ENCODE measurements at places on chromosomes 11 and 22.

DNA sequence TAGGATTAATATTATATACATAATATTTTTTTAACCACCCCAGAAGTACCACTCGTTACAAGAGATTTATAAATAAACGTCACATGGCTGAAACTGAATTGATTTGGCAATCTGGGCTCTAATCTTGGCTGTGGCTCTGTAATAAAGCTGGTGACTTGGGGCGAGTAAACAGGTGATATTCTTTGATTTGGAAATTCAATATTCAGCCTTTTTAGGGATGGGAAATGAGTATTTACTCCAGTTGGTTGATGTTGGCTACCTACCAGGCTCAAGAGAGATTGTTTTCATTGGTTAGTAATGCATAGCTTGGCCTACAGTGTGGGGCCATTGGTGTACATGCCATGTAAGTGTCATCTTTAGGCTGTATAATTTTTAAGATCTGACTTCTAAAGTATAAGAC lies 117.7 kb upstream of the SORL1-AS1 start:
- no peak for DNase-seq

- no peak for DNase-seq
Measured at GRCh38 chr22:31840585-31840984, 86.8 kb downstream of the DEPDC5 start.

DNA sequence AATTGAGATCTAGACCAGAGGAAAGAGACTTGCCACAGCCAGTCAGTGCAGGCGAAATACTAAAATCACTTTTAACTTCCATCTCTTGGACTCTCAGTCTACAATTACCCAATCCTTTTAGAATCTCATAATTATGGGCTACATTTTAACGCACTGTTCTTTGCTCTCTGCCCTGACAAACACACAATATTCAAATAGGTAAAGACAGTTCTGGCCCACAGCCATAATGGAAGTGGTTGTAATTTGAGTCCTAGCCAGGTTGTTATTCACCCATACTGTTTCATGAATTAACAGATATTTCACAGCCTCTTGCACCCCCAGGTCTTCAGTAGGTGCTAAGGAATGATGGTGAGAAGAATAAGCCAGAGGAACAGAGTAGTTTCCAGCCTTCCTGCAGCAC lies 830 bp downstream of the C11orf97 start:
- DNase-seq, result no peak

- no peak for DNase-seq
Measured at GRCh38 chr11:10978198-10978597, 120.3 kb upstream of the ZBED5 start.

GRCh38 chr22:36659762-36660509 lies 43.6 kb downstream of the CACNG2 start:
- peak; percentile 46 for DNase-seq

DNA sequence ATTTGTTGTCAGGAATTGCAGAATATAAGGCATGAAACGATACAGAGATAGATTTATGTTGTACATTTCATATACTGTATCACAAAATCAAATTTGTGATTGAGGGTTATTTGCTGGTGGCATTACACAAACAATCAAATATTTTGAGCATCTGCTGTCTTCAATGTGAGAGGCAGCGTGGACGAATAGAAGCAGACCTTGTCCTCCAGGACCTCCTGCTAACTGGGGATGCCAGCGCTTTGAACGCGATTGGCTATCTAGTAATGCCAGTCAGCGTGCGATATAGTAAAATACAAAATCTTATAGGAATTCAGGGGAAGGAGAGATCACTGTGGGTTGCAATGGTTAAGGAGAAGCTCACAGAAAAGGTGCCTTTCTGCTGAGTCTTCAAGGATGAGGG lies 631 bp upstream of the SNX19 start:
- DNase-seq, result no peak

GRCh38 chr11:57116654-57117053 lies 65.1 kb upstream of the LRRC55 start:
- no peak for DNase-seq
